Hindlimb muscle (tissue), 1 donor: ENCODE measurements at places on chromosomes 12 and 14. TPM values are rescaled to one million over a fixed set of nuclear protein-coding genes. Genes with fewer than 3 reads are reported as not detected.

Gene NRXN3
- polyA plus RNA-seq, result 0.40 TPM

Gene SMCO2
- polyA plus RNA-seq, result not detected

Gene NELL2
- 0.25 TPM for polyA plus RNA-seq

Gene GLS2
- 0.52 TPM for polyA plus RNA-seq

Gene ZNF891
- polyA plus RNA-seq, result 2.4 TPM

Gene STAT2
- 71.4 TPM for polyA plus RNA-seq

Gene ACVRL1
- polyA plus RNA-seq, result 52.0 TPM

Gene TUBA1A
- 757 TPM for polyA plus RNA-seq

Gene RESF1
- polyA plus RNA-seq, result 19.7 TPM

Gene CAPS2
- polyA plus RNA-seq, result 2.7 TPM

Gene JAG2
- polyA plus RNA-seq, result 52.1 TPM

Gene TPPP2
- polyA plus RNA-seq, result 0.72 TPM

Gene DEPDC4
- 2.3 TPM for polyA plus RNA-seq

Gene COX8C
- 0.89 TPM for polyA plus RNA-seq

Gene CFAP251
- polyA plus RNA-seq, result 1.3 TPM

Gene KCNK13
- 0.40 TPM for polyA plus RNA-seq

Gene DTX1
- 5.9 TPM for polyA plus RNA-seq

Gene TRHDE
- polyA plus RNA-seq, result 0.40 TPM

Gene RD3L
- polyA plus RNA-seq, result not detected

Gene HNRNPC
- 398 TPM for polyA plus RNA-seq

Gene PRB2
- polyA plus RNA-seq, result not detected

Gene ADAM21
- polyA plus RNA-seq, result 0.40 TPM

Gene AKAP6
- polyA plus RNA-seq, result 67.7 TPM

Gene NIN
- 39.1 TPM for polyA plus RNA-seq

Gene SERPINA9
- not detected for polyA plus RNA-seq

Gene ZBTB42
- 9.3 TPM for polyA plus RNA-seq

Gene ZFHX2
- polyA plus RNA-seq, result 3.1 TPM

Gene PTGER2
- polyA plus RNA-seq, result 1.1 TPM

Gene CLEC1A
- polyA plus RNA-seq, result 2.3 TPM

Gene TPH2
- polyA plus RNA-seq, result not detected

Gene ASIC1
- polyA plus RNA-seq, result 9.5 TPM

Gene RAN
- polyA plus RNA-seq, result 340 TPM

Gene SSTR1
- polyA plus RNA-seq, result 0.04 TPM

Gene TXNRD1
- polyA plus RNA-seq, result 39.2 TPM

Gene GALNT6
- polyA plus RNA-seq, result 0.57 TPM

Gene IL22
- polyA plus RNA-seq, result not detected

Gene COL2A1
- 6.6 TPM for polyA plus RNA-seq

Gene KRT3
- polyA plus RNA-seq, result not detected

Gene KIF26A
- 11.7 TPM for polyA plus RNA-seq

Gene NRL
- 1.7 TPM for polyA plus RNA-seq

Gene NFE2
- 1.7 TPM for polyA plus RNA-seq

Gene DPY19L2
- 11.2 TPM for polyA plus RNA-seq

Gene ABCC9
- 84.5 TPM for polyA plus RNA-seq

Gene RASSF8
- 18.2 TPM for polyA plus RNA-seq

Gene TAS2R30
- 0.14 TPM for polyA plus RNA-seq

Gene RIPK3
- polyA plus RNA-seq, result 2.1 TPM
